ENCODE measurements at places on chromosomes 5 and 9. TPM values are rescaled to one million over a fixed set of nuclear protein-coding genes. Genes with fewer than 3 reads are reported as not detected.
A peak's percentile ranks its signal among the peaks of the same experiment; 100 is the strongest.

PCDHGA7 gene
- 0.09 TPM for total RNA-seq

LRRC14B gene
- not detected for total RNA-seq

TYRP1 gene
- not detected for total RNA-seq

ARHGEF39 gene
- total RNA-seq, result 32.8 TPM

MAN1B1 gene
- total RNA-seq, result 57.7 TPM

RASGRF2 gene
- total RNA-seq, result 23.5 TPM

CTSV gene
- total RNA-seq, result 110 TPM

DNA sequence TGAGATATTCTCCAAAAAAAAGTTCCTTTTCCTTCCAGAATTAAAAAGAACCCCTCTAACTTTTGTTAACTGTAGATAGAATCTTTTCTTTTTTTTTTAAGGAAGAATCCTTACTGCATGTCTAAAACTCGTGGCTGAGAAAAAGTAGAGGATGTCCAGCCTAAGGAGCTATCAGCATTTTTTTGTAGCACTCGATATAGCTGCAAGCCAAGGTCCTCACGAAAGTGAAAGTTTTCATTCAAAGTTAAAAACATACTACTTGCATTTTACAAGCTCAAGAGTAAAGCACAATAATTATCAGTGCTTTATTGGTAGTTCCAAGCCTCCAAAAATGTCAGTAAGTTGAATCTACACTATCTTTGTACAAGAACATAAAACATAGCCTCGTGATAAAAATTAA, 28.7 kb upstream of the ZSWIM6 start:
- DNase-seq, result no peak

GRCh38 chr5:17012289-17012688, 76.2 kb upstream of the MYO10 start:
- DNase-seq, result no peak

DNA sequence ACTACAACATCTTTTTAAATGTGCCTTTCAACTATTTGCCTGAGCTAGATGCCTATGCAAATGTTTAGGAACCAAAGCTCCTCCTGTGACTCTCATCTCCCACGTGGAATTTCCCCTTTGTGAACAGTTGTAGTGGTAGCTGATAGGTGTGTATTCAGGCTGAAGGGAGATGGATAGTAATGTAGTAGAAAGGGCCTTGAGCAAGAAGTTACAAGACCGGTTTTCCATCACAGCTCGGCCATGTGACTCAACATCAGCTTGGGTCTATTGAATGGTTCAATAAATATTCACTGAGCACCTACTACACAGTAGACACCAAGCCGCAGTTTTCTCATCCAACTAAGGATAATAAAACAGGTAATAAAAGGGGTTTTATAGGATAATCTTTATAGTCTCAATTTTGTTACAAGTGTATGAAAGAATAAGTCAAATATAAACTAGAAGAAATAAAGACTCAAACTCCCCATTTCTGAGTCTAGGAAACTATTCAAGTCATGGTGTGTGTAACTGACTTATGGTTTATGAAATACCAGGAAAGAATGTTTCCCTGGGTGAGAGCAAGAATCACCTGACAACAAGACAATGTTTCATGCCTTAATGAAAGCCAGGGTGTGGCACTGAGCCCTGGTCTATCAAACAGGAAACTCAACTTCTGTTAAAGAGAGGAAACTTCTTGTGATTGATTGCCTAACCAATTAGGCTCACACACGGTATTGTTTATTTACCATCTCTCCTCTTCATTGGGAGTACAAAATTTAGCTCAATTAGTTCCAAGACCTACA, 187.1 kb upstream of the SPEF2 start:
- no peak for DNase-seq

DNA sequence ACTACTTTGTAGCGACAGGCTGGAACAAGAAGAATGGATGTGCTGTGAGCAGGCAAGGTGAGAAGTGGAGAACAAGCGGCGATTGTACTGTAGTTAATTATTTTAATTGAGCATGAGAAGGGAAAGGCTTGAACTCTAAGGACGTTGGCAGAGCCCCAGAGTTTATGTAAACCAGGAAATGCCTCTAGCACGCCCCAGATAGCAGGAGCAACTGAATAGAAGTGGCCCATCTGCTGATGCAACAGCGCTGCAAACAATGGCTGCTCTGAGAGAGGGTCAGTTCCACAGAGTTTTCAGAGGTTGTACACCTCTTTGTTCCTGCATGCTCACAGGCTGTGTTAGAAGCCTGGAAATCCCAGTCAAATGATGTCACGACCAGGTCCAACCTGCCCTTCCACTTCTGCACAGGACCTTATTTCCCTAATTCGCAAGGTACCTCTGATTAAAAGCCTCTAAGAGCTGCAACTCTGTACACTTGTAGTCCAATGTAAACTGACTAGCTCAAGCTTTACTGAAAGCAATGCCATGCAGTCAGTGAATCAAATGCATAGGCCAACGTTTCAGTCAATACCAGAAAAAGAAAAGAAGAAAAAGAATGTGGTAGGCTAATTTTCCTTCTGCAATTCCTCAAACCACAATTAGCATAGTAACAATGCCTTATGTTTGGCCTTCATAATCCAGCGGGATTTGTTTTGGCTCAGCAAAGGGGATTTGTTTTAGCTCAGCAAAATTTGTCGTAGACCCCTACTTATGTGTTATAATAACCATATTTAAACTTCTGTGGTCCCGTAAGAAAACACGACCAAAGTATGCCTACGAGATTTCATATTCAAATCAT, 119.6 kb upstream of the RETREG1 start:
- DNase-seq, result peak; percentile 72

- DNase-seq, result no peak
These were observed 15.1 kb downstream of the SNCAIP start for GRCh38 chr5:122327110-122327509.

GRCh38 chr9:93064392-93065134, 6.1 kb downstream of the SUSD3 start:
- DNase-seq, result no peak

- no peak for DNase-seq
These were observed 606.4 kb downstream of the ZNF608 start for GRCh38 chr5:124140060-124140459.

DNA sequence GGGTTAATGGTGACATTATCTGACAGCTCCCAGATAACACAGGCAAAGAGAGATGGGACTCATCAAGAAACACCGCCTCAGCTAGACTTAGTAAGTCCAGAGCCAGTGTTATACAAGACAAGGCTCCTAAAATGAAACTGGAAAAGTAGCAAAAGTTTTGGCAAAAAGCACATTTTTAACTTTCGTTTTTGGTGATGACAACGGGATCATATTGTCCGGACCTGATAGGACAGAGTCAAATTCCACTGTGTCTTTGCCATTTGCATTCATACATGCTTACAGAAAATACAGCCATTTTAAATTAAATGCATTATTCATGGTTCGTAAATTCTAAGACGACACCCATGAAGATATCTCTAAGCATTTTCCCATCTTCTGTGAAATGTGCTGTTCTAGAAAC, 152.1 kb downstream of the CRB2 start:
- DNase-seq, result no peak

DNA sequence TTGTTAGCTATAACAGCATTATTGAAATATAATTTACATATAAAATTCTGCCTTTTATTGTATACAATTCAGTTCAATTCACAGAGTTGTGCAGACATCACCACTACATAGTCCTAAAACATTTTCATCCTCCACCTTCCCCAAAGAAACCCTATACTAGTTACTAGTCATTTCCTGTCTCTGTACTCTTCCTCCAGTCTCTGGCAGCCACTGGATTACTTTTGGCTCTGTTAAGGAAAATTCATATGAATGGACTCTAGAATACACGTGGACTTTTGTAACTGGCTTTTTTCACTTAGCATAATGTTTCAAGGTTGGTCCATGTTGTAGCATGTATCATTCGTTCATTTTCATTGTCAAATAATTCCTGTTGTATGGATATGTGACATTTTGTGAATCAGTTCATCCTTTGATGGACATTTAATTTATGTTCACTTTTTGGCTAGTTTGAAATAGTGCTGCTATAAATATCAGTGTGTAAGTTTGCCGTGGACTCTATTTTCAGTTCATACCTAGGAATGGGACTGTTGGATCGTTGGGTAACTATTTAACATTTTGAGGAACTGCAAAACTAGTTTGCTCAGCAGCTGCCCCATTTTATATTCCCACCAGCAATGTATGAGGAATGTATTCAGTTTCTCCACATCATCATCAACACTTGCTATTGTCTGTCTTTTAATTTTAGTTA, 9.7 kb downstream of the ICE1 start:
- DNase-seq, result no peak

- DNase-seq, result no peak
These were observed 34.8 kb downstream of the PLEKHG4B start for GRCh38 chr5:126806-127205.

DNA sequence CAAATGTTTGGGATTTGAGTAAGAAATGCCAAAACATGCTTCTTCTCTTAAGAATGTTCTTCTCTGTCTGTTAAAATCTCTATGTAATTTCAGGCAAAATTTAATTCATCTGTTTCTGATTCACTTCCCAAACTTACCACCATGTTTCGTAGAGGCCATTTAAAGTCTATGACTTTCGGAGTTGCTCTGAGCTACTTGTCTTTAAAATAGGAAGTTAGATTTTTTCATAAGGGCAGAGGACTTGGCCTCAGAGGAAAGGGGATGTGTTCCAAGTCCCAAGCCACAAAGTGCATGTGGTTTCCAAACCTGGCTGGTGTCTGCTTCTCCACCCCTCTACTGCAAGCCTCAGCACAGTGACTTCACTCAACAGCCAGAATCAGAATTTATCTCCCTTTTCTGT, 111.3 kb upstream of the ADRA1B start:
- no peak for DNase-seq

DNA sequence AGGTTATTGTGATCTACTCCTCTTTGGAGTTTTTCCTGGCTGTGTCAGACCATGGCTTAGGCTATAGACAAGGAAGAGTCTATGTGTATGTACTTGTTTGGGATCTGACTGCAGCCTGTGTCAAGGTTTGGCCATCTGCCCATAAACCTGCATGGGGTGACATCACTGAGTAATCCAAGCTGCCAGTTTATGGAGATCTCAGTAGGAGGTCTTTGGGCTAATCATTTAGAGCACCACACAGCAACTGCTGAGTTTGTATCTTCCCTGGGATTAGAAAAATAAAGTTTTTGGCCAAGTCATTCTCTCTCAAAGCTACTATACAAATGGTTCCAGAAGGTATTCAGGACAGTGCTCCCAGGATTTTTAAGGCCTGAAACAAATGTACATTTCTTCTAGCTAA, 65.5 kb upstream of the HSPB3 start:
- DNase-seq, result no peak

DNA sequence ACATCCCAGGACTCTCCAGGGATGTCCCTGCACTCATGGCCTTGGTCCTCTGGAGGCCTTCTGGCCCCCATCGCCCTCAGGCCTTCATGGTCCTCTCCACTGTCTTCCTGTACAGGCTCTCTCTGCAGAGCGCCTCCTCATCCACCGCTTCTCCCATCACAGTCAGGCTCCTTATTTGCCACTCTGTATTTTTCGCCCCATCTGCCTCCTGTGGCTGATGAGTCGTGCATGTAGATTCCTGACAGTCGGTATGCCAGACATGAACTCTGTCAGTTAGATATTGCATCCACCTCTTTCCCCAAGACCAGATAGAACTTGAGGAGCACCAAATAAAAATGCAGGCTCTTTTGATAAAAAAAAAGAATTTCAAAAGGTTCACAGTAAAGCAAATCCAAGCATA, 362.8 kb downstream of the IRX1 start:
- DNase-seq, result no peak

GRCh38 chr9:34862043-34862442, 96.0 kb upstream of the PHF24 start:
- no peak for DNase-seq

- DNase-seq, result no peak
These were observed 2.7 kb upstream of the PCBD2 start for GRCh38 chr5:134902071-134902801.

- DNase-seq, result no peak
These were observed 178.4 kb downstream of the GOLPH3 start for GRCh38 chr5:31995714-31996113.

GRCh38 chr5:127025467-127025866, 4.9 kb downstream of the MARCHF3 start:
- DNase-seq, result no peak

DNA sequence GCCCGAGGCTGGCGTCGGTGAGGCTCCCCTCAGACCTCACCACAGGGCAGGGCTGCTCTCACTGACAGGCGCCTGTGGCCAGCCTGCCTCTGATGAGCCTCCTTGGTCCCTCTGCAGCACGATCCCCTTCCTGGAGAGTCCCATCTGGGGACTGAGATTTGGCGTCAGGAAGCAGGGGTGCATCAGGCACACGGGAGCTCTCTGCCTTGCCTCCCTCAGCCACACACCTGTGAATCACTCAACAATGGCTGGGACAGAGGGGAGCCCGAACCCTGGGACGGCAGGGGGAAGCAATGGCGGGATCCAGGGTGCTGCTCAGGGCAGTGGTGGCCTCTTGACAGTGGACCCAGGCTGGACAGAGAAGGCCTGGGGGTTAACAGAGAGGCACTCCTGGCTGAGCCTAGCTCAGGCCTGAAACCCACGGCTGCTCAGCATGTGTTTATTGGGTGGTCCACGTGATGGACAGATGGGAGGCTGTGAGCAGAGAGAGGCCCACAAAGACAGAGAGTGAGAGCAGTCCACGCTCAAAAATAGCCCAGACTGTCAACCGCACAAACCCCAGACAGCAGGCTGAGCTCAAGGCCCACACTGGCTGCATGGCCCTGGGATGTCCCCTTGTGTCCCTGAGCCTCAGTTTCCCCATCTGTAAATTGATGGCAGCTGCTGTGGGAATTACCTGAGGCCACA, 11.9 kb downstream of the RASGEF1C start:
- no peak for DNase-seq

DNA sequence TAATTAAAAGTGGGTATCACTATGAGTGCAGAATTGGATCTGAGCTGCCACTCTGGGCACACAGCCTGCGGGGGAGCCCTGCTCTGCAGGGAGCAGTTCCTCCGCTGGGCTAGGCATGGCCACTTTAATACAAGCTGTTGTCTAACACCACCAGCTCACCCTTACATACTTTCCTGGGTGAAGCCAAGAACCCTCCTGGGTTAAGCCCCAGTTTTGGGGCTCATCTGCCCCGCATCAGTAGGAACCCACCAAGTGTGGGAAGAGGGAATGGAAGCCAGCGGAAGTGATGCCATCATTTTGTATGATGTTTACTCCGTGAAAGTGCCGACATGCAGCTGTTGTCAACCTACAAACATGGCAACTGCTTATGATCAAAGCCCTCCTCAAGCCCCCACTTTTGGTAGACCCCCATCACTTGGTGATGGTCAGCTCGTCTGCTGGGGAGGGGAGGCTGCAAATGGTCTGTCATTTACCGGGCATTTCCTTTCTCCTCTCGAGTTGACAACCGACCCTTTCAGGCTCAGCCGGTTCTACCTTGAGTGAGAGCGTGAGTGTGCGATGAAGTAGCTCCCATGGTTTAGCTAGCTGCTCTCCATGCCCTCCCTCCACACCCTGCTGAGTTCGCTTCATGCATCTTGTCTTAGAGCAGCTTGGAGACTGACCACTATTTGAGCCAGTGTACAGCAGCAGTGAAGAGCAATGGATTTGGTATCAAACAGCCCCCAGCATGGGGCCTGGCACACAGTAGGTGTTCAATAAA, 95.3 kb upstream of the IER5L start:
- DNase-seq, result no peak

- DNase-seq, result peak; percentile 22
These were observed 253.8 kb downstream of the PBX3 start for GRCh38 chr9:126000731-126001580.
